ENCODE measurements at places on chromosomes 3 and 15.

- no peak for DNase-seq
Observed at GRCh38 chr3:39469945-39470344, 2.5 kb downstream of the MOBP start.

DNA sequence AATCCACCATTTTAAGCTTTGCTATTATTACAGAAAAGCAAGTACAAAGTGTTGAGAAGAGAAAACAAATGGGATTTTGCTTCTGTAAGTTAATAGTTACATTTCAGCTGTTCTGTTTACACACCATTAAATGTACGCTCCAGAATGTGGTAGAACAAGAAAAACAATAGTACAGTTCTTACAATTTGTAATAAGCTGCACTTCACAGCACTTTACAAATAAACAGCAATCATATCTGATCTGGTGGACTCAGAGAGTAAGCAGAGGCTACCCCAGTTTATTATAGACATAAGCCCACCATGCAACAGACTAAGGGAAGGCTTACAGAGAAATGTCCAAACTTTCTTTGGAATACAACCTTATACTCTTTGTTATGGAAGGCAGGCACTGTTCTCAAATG lies 126.4 kb downstream of the OXSM start:
- DNase-seq, result no peak

DNA sequence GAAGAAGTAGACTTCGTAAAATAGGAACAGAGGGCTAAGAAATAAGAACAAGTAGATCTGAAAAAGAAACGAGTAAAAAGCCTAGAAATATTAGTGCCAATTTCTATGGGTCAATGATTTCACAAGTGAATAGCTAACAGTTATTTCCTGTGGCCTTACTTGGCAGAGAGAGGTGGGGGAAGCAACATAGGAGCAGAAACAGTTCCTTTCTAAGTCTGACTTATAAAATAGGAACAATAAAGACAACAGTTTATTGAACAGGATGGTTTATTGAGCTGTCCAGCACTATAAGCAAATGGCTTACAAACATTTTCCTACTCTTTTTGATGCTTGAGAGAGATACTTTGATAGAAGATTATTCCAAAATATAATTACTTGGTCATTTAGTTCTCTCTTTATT lies 37.9 kb downstream of the AGTR1 start:
- DNase-seq, result no peak

DNA sequence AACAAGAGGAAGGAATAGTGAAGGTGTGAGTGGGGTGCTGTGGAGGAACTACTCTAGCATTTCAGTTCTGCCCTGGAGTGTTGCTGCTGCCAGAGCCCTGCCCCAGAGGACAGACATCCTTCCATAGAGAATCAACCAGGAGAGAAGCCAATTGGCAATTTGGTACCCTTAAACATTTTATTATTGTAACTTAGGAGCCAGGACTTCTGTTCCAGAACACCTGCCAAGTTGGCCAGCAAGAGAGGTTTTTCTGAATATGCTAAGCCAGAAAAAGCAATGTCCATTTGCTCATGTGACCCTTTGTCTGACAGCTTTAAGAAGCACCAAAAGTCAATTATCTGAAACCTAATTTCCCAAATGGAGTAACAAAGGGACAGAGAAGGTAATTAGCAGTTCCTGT lies 264.9 kb downstream of the MEX3B start:
- no peak for DNase-seq

GRCh38 chr3:18791182-18791581 lies 357.1 kb upstream of the KCNH8 start:
- DNase-seq, result no peak

DNA sequence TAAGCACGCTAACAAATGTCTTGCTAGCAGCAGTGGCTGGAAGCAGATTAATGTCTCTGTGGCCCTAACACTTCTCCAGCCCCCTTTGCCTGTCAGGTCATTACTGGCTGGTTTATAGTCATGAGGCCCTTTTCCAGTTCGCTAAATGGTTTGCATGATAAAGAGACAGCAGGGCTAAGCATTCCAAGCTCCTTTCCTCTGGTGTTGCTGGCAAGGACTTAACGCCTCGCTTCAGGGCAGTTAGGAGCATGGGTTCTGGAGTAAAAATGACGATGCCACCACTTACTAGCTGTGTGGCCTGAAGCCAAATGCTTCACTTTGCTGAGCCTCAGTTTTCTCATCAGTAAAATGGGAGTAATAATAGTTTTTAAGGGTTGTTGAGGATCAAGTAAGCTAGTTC lies 185.9 kb downstream of the MEGF11 start:
- DNase-seq, result no peak

- DNase-seq, result no peak
Observed at GRCh38 chr3:107810171-107811071, 280.4 kb downstream of the CD47 start.

DNA sequence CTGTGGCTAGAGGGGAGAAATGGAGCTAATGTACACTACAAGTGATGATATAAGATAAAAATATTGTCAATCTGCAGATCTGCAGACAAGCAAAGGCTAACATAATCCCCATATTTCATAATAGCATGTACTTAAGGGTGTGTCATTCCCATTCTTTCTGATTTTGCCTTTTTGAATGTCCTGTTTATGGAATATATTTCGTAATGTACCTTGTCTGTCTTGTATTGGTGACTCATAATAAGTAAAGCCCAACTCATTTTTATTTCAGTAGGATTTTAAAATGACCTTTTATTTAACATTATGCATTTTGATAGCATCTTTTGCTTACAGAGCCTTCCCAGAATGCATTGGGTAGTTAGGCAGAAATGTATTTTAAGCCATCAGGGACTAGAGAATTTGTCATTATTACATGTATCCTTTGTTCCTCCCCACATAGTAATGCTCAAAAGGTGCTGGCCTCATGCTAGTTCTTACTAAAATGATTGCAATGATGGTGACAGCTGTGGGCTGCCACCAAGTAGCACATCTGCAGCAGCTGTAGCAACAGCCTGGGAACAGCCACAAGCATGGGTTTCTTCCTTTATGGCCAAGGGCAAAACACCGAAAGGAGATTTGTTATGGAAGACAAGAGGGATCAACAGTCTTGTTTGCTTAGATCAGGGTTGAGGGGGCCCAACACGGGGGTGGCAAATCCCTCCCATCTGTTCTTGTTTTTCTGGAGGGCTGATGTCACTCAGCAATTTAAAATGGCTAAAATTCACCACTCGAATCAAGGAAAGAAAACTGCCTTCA lies 188.5 kb downstream of the CADPS start:
- DNase-seq, result no peak

DNA sequence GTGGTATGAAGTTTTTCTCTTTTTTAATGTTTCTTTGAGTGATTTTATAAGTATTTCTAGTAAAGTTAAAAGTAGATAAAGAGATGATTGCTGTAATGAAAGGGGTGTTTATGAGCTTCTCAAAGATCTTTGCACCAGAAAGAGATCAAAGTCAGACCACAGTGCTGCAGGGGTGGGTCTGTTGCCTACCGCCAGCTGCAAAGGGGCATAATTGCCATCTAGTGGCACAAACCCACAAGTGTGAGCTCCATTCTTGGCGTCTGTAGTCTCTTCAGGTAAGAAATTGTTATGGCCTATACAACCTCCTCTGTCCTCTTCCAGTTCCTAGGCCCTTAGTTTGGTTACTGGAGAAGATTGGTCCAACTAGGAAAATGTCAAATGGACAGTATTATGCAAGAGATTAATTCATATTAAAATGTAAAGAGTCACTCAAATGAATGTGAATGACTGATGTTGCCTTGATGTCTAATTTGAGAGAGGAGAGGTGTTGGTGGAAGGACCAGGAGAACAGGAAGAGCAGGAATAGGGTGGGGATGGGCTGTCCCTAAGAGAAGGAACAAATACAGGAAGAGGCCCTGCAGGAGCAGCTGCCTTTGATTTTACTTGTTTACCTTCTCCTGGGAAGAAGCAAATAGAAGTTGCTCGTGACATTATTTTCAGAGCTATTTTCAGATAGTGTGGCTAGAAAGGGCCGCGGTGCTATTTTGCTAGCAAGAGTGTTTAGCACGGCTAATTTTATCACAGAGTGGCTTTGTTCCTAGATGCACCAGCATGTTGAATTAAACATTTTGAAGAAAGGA lies 53.0 kb upstream of the GSK3B start:
- no peak for DNase-seq

DNA sequence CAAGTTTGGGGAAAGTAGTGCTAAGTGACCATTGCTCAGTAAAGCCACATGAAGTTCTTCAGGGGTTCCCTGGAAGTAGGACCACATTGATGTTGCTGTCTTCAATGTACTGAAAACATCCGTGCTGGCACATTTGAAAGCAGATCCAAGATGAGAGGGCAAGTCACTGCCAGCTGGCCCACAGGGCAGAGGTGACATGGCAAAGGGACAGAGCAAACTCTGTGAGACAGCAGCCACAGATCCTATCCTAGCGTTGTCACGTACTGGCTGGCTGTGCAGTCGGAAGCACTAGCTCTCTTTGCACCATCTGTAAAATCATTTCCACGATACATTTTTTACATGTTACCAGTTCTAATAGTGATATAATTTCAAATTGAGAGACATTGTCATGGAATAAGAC lies 13.8 kb downstream of the MUC13 start:
- DNase-seq, result no peak

Data from stimulated activated CD8-positive, alpha-beta memory T cell treated with anti-CD3 and anti-CD28 coated beads, Interleukin-15, amount 100 ng/mL, for 24 hours (primary cell).